ENCODE measurements at places on chromosomes 7 and 10.
A peak's percentile ranks its signal among the peaks of the same experiment; 100 is the strongest.

DNA sequence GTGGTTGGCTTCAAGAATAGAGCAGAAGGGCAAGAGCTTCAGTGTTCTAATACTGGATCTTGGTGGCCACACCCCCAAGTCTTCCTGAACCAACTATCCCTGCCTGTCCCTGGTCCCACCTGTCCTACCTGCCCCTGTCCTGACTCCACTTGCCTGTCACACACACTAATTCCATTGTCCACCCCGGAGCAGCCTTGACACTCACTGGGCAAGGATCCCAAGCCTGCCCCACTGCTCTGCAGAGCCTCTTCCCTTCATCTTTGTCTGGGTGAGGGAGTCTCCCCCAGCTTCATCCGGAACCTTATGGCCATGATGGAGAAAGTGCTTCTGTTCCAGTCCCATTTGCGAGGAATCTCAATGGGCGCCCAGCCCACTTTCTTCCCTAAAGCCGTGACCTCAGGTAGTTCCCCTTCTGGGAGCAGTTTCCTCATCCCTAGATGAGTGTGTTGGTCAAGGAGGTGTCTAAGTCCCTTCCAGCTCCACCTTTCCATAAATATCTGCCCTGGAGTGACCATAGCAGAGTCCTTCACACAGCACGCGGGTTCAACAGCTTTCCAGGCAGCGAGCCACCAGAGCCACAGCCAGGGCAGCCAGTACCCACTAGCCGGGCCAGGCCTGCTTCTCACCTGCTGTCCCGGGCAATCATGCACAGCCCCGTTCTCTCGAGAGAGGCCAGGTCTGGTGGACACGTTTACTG lies 61.5 kb downstream of the VIPR2 start:
- DNase-seq = no peak

- no peak for DNase-seq
These were observed 68.3 kb downstream of the BMS1 start for GRCh38 chr10:42850931-42851330.

DNA sequence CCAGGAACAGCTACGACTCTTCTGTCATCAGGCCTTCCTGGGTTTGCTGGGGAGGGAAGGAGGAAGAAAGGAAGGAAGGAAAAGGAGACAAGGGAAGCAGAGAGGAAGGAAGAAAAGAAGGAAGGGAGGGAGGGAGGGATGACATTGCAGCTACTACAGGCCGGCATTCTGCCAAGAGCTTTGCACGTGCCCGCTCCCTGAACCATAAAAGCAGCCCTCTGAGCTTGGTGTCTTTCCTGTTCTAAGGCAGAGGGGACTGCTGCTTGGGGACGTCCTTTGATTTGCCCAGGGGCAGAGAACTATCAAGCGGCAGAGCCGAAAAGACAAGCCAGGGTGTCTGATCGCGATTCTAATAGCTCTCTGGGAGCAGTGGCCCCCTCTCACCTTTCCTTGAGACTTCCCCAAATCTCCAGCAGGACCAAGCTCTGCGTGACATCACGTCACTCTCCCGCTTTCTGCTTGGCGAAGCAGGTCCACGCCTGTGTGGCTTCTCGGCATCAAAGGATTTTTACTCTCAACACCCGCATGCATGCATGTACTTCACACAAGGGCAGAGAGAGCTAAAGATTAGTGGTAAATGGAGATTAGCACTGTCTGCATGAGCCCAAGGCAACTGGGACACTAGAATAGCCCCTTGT lies 167.8 kb upstream of the AUTS2 start:
- DNase-seq = no peak

DNA sequence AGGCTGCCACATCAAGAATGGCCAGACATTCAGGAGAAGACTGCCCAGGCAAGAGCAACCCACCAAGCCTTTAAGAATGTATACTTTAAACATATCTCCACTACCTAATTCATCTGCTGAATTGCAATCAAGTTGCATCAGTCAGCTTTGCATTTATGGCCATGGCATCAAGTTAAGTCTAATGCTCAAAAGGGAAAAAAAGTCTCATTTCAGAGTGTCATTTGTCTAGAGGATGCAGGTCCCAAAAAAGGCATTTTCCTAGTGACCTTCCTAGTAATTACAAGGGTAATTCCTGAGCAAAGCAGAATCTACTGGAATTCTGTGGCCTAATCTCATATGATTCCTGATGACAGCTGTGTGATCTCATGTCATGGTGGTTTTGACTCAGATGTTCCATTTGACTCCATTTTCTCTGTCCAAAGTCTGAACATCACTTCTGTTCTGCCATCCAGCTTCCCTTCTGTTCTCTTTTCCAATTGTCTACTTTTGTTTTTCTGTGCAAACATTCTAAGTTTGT lies 7.3 kb upstream of the CABCOCO1 start:
- no peak for DNase-seq

GRCh38 chr7:131741446-131741845 lies 185.0 kb upstream of the PODXL start:
- DNase-seq = no peak

DNA sequence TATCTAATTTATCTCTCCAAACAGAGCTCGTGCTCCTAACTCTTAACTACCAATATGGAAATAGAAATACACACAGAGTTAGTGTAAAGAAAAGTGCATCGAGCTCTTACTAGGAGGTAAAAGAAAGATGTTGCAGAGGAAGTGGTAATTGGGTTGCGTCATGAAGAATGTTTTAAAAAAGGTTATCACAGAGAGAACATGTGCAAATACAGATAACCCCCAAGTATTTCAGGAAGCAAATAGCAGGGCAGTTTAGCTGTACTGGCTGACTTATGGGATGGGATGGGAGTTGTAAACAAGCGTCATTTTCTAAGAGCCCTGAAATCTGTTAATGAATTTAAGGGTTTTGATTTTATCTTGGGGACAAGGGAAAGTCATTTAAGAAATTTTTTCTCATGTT lies 153.9 kb downstream of the AGMO start:
- peak; percentile 83 for DNase-seq

DNA sequence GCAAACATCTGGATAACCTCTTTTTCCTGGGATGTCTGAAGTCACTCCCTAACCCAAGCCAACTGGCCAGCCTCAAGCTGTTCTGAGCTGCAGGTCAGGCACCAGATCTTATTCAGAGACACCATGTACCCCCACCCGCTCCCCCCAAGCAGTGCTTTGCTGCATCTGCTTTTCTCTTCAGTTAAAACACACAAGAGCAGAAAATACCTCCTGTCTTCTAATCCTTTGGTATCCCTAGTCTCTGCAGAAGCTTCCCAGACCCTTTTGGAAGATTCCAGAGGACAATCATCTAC lies 3.0 kb downstream of the ZNF488 start:
- no peak for DNase-seq

DNA sequence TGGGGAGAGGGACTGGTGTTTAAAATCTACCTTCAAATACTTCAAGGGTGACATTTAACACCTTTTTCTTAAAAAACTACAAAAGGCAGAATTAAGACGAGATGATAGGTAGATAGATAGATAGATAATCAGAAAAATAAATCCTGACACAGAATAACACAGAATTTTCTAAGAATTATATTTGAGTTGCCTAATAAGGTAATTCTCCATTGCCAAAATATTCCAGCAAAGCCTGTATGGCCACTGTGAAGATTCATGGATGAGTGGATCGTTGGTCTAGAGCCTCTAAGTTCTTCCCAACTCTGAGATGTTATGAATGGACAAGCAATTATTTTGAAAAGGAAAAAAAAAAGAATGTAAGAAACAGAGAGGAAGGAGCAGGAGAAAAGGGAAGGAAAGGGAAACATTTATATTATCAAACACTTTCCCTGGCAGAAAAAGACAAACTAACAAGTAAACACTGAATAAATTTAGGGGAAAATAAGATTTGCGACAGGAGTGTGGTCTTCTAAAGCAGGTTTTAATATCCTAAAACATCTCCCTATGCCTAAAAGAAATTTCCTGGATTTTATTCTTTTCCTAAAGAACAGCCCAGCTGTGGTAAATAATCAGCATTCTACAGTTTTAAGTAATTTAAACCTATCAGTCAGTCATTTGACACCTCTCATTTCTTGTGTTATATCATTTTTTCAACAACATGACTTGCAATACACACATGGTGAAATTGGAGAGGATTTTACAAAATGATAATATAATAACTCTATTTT lies 7.5 kb upstream of the CAV2 start:
- DNase-seq = no peak

All from endothelial cell of umbilical vein (primary cell).